ENCODE measurements at places on chromosomes 2 and 18.
A peak's percentile ranks its signal among the peaks of the same experiment; 100 is the strongest.

- DNase-seq, result peak; percentile 97
These were observed 20.0 kb downstream of the KCNF1 start for GRCh38 chr2:10931710-10932255.

DNA sequence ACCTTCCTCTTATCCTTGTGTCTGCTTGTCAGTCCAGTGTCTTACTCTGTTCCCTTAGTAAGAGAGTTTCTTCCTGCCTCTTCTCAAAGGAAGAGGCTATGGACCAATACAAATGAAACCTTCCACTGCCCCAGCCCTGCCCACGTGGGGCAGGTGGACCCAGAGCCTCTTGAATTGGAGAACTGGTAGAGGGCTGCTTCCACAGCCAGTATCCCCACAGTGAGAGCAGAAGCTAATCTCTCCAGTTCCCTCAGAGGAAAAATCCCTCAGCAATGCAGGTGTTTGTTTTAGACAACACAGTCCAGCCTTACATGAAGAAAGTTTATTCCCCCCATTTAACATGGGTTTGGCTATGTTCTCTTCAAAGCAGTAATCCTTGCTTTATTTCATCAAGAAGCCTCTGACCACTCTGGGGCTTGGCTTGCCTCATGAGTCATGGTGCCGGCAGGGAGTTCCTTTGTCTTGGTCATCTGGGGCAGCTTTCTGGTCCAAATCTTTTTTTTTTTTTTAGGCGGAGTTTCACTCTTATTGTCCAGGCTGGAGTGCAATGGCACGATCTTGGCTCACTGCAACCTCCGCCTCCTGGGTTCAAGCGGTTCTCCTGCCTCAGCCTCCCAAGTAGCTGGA is 6.5 kb upstream of the CYBRD1 start:
- DNase-seq, result no peak

- DNase-seq, result peak; percentile 78
These were observed 1.7 kb upstream of the SMAD7 start for GRCh38 chr18:48952287-48953103.

DNA sequence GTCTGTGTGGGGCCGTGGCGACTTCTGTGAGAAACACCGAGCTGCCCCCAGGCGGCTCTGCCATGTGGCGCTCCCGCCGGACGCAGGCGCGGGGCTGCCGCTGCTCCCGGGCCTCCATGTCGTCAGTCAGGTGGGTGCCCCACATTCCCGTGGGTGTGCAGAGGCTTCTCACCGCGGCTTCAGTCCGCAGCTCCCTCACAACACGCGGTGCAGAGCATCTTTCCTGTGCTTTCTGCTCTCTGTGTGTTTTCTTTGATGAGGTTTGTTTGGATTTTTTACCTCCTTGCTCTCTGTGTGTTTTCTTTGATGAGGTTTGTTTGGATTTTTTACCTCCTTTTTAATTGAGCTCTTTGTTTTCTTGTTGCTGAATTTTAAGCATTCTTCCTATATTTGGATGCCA is 13.0 kb downstream of the AQP12A start:
- no peak for DNase-seq

- DNase-seq, result peak; percentile 79
These were observed 1.5 kb downstream of the RND3 start for GRCh38 chr2:150485871-150486538.

- DNase-seq, result no peak
These were observed 72.3 kb upstream of the RAB12 start for GRCh38 chr18:8536922-8537321.

DNA sequence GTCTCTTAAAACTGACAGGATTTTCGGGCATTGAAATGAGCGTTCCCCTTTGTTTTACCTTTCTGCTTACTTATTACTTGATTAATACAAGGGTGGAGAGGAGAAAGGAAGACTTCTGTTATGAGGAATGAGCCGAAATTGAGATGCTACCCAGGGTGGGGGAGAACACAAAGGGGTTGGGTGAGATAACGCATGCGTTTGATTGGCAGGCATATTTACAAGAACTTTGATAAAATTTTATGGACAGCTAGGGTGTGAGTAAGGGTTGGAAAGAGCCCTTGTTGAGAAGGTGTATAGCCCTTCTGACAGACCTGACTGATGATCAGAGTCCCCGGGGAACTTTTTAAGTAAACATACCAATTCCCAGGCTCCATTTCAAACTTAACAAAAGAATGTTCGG is 1.8 kb downstream of the RNF138 start:
- DNase-seq, result no peak

- no peak for DNase-seq
These were observed 113.7 kb upstream of the MAP4K3 start for GRCh38 chr2:39550701-39551285.

- DNase-seq, result peak; percentile 76
These were observed 22.8 kb downstream of the TTLL4 start for GRCh38 chr2:218733171-218734021.

DNA sequence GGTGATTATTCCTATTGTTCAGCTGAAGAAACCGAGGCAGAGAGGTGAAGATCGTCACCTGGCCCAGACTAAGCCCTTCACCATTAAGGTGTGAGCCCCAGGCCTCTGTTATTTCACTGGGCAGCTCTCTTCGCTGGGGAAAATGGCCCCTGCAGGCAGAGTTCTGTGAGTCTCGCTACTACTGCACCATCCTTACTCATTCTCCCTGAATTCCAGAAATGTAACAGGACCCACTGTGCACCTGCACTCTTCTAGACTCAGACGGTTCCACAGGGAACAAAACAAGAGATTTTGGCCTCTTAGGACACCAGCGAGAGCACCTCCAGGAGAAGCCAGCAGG is 147.7 kb upstream of the GLI2 start:
- no peak for DNase-seq

DNA sequence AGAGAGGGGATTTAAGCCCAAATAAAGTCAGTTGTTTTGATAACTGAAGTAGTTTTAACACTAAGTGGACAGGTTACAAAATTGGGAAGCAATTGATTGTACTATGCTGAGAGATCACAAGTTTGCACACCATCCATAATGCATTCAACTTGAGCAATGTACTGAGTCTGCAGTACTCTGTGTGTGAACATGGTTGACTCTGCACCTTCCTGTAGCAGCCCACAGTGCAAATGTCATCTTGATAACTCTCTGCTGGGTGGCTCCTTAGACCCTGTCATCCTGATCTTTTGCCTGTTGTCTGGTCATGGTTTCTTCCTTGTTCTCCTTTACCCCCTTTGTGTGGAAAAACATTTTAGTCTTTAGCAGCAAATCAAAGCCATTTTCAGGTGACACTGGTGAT is 168.0 kb downstream of the ARHGAP15 start:
- no peak for DNase-seq

- no peak for DNase-seq
These were observed 183.3 kb downstream of the TDRD15 start for GRCh38 chr2:21307037-21307436.

- no peak for DNase-seq
These were observed 11.8 kb downstream of the RTN4 start for GRCh38 chr2:55038428-55038827.

GRCh38 chr2:60230037-60230436 is 323.4 kb downstream of the BCL11A start:
- no peak for DNase-seq

DNA sequence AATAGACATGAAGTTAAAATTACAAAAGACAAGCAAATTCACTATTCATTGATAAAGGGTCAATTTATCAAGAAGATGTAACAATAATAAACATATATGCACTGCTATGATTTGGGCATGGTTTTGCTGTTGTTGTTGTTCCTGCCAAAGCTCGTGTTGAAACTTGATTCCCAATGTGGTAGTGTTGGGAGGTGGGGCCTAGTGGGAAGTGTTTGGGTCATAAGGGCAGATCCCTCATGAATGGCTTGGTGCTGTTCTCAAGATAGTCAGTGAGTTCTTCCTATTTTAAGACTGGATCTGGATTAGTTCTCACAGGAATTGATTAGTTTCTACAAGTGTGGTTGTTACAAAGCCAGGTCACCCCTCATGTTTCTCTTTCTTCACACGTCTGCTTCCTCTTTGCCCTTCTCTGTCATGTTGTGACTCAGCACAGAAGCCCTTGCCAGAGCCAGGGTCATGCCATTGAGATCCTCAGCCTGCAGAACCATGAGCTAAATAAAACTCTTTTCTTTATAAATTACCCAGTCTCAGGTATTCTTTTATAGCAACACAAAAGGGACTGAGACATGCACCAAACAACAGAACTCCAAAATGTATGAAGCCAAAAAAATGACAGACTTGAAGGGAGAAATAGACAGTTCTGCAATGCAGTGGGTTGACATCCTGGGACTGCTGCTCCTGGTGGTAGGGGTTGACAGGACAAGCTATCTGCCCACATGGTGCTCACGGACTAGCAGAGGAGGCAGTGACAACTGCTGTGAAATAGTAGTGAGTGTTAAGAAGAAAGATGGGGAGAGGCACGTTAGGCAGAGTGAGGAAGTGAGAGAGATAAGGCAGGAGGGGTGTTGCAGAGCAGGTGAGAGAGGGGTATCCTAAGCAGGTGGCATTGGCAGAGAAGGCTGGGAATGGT is 18.6 kb upstream of the SKA1 start:
- no peak for DNase-seq

GRCh38 chr18:46518438-46518837 is 138.6 kb downstream of the LOXHD1 start:
- DNase-seq, result no peak

GRCh38 chr18:76923485-76924085 is 101.2 kb downstream of the ZNF236 start:
- no peak for DNase-seq

DNA sequence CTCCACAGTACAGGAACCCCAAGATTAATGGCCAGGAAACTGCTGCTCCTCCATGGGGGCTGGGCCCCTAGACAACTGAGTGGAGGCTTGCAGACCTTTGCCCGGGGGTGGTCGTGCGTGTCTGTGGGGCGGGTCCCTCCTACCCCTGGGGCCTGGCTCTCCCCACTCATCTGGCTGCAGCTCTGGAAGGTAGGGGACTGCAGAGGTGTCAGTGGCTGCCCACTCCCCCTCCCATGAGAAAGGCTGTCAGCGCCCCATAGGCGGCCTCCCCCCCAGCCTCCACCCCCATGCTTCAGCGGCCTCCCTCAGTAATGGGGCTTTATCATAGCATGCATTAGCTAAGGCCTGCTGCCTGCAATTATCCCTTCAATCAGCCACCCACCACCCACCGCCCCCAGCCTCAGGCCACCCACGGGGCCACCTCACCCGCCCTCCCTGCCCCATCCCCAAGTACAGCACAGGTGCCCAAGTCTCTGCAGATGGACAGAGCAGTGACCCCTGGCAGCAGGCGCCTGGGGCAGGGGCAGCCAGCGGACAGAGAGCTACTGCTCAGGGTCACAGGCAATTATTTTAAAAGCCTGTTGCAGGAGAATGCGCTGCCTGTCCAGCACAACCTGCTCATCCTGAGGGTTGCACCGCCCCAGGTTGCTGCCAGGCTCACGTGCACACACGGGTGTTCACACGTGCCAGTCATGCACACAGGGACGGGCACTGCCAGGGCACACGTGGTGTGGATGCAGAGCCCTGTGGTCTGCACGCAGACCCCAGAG is 9.1 kb upstream of the ECEL1 start:
- DNase-seq, result no peak

DNA sequence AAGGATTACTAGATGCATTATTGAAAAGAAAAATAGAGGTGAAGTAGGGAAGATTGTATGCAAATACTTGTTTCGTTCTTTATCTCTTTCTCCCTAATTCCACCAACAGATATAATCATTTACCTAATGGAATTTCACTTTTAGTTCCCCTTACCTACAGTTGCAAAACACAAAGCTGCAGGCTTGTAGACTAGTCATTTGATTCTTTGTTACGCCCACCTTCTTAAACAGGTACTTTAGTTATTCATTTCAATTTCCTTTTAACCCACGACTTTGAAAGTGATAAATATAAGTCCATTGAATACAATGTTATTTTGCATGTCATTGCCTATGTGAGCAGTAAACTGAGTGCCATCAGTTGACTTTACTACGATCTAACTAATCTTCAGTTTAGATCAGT is 3.9 kb upstream of the HRH4 start:
- DNase-seq, result no peak

GRCh38 chr18:24055878-24056277 is 41.3 kb downstream of the TTC39C start:
- no peak for DNase-seq

DNA sequence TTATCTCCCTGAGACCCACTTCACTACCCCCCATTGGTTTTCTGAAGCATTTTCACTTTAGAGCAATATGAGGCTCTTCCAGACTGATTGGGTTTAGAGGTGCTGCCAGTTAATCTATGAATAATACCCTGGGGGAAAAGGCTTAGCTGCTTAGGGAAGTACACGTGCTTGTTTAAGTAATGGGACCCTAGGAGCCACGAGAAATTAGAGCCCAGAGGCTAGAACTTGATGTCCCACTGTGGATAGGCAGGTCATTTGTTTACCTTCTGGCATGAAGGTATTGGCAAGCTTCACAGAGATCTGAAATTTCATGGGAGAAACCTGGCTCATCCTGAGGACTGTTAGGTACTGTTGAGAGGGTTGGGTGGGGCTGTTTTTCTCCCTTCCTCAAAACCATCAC is 59.7 kb downstream of the CLIP4 start:
- no peak for DNase-seq

DNA sequence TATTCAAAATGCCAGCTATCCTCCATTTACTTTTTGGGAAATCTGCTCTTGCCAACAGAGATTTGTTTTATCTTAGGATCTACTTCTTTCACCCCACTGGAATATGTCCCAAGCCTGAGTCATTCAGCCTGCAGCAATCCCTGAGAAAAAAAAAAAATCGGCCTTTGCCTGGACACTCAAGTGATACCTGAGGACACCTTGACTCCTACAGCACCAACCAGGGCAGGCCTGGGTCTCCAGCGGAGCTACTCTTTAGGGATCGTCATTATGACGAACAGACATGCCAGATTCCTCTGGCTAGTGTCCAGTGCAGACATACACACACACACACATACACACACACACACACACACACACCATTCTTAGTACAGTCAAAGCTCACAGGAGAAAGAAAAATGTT is 2.2 kb upstream of the UGT1A6 start:
- no peak for DNase-seq

- peak; percentile 83 for DNase-seq
These were observed 11.6 kb upstream of the DYNC2LI1 start for GRCh38 chr2:43762286-43762685.

GRCh38 chr2:227870710-227871374 is 589 bp upstream of the DAW1 start:
- peak; percentile 91 for DNase-seq

- no peak for DNase-seq
These were observed 14.4 kb upstream of the VRK2 start for GRCh38 chr2:58032016-58032763.

- no peak for DNase-seq
These were observed 12.1 kb upstream of the SRSF7 start for GRCh38 chr2:38763228-38763627.

DNA sequence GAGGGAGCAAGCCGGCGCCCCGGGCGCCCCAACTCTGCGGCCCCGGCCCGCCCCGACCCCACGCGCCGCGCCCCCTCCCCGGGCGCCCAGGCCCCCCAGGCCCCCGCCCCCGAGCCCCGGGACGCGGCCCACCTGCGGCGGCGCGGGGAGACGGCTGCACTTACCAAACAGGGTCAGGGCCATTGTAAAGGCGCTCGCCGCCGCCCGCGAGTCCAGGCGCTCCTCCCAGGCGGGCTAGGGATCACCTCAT is 526 bp downstream of the CHN1 start:
- no peak for DNase-seq
